ENCODE measurements at places on chromosomes 7 and 10.

- DNase-seq: no peak
Observed at GRCh38 chr10:28036587-28036986, 37.7 kb upstream of the ODAD2 start.

GRCh38 chr7:70325509-70326101 is 727.3 kb downstream of the AUTS2 start:
- peak; percentile 18 for DNase-seq

DNA sequence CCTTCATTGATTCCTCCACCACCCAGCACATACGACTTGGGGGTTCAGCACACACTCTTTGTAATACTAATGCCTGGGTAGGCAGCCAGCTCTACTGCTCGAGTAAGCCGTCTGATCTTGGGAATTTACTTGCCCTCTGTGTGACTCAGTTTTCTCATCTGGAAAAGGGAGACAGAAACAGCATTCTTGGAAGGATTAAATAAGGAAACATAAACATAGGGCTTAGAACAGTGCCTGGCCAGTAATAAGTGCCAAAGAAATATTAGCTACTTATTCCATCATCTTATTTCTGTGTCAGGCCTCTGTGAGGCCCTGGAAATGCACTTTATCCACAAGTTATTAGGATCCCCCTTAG is 130.1 kb downstream of the TNS3 start:
- no peak for DNase-seq

DNA sequence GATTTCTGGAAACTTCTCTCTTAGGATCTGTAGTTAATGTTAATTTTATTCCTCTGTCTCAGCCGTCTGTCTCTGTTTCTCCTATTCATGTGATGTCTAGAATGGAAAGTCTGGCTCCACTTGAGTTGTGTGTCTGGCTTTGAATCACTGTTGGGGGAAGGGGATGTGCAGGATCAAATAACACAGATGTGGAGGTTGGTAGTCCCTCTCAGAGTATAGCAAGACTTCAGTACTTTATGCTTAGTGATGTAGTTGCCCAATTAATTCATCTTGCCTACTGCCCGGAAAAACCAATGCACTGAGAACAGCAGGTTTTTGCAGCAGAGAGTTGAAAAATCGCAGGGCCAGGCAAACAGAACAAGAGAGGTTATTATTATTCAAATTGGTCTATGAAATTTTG is 79.2 kb downstream of the PHTF2 start:
- no peak for DNase-seq

- peak; percentile 14 for DNase-seq
Observed at GRCh38 chr10:1142596-1142995, 86.4 kb downstream of the WDR37 start.

- no peak for DNase-seq
Observed at GRCh38 chr7:75813084-75813483, 522 bp downstream of the CCL24 start.

DNA sequence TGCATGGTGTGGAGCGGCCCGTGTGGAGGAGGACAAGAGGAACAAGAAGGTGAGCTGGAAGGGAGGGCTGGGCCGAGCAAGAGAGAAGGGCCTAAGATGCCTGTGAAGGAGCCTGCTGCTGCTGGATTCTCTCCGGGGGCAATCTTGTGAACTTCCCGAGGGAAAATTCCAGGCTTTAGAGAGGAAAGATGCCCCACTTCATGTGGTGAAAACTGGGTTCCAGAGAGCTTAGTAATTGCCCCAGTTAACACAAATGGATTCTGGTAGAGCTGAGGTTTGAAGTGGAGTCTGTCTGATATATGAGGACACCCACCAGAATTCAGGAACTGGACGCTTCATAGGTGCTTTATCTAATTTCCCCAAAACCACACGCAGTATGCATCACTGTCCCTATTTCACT is 114.1 kb upstream of the ZMIZ1 start:
- no peak for DNase-seq

DNA sequence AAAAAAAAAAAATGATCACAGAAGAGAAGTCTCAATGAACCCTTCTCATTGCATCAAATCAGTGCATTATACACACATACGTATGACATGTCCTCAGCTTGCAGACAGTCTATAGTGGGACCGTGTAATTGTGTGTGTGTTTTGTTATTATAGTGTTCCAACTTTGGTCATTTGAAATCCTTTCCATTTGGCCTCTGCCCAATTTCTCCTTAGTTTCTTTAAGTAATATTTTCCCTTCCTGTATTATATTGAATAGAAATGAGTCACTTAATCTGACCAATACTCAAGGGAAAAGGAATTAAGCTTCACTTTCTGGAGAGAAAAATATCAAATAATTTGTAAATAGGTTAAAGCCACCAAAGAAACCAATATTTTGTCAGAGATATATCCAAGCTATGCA is 415.5 kb upstream of the SORCS1 start:
- DNase-seq: no peak

GRCh38 chr7:32039000-32039756 is 31.0 kb downstream of the PDE1C start:
- DNase-seq: peak; percentile 49

GRCh38 chr10:23433701-23434100 is 5.2 kb upstream of the OTUD1 start:
- no peak for DNase-seq

GRCh38 chr7:22610951-22611757 is 111.2 kb upstream of the STEAP1B start:
- no peak for DNase-seq

GRCh38 chr10:102113261-102113955 is 6.8 kb downstream of the LDB1 start:
- DNase-seq: no peak

DNA sequence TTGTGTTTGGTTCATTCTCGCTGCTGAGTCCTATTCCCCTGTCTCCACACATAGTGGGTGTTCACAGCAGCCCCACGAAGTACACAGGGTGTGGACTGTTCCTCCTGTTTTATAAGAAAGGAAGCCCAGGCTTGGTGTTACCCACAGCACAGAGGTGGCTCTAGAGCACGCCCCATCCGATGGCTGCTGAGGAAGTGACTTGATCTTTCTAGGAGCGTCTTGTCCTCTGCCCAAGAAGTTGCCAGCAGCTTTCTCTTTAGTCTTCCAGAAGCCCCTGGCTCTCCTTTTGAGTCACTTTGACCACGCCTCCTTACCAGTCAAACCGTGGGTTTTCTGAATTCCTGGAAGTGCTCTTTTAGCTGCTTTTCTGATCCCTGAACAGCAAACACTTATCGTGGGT is 94.0 kb downstream of the GRK5 start:
- no peak for DNase-seq

- DNase-seq: no peak
Observed at GRCh38 chr10:73576178-73576889, 14.8 kb downstream of the USP54 start.

DNA sequence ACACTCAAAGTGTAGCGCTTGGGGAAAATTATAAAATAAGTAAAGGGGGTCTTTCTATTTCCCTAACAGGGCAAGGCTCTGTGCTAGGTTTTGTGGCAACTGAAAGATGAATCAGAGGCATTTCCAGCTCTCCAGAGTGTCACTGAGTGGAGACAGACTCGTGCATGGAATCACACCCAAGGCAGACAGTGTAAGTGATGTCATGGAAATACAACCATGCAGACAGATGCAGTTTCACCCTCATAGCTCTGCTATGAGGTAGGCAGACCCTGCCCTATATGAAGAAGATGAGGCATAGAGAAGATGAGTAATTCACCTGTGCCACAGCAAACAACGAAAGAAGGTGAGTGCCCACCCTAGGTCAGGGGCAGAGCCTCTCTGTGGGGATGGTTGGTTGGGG is 57.2 kb upstream of the PITRM1 start:
- DNase-seq: no peak

GRCh38 chr10:47348138-47348651 is at the start of gene RBP3:
TSS of gene RBP3 (plus strand) at chr10:47348363. CDS start at chr10:47348485, 122 bp downstream.
- DNase-seq: no peak

- DNase-seq: peak; percentile 95
Observed at GRCh38 chr7:137169282-137169698, 174.2 kb downstream of the PTN start.

GRCh38 chr7:38280000-38280399 is 6.6 kb upstream of the TARP start:
- no peak for DNase-seq

GRCh38 chr10:71582506-71583475 is 136.8 kb downstream of the C10orf105 start:
- no peak for DNase-seq

DNA sequence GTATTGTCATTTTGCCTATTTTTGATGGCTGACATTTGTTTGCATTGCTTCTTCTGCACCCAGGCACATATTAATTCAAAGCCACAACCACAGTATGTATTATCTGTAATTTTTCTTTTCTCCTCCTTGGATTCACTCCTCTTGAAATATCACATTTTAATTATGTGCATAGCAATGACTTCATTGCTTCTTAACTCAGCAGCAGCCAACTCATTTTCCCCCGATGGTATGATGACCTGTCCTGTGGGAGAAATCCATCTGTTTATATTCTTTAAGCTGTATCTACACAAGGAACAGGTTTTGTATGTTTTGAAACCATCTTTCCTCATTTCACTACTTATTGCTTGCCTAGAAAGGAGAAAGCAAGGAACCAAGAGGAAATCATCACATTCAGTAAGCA is 588.8 kb downstream of the INHBA start:
- DNase-seq: peak; percentile 26

GRCh38 chr7:75842836-75843446 is 29.3 kb upstream of the CCL24 start:
- DNase-seq: peak; percentile 62

DNA sequence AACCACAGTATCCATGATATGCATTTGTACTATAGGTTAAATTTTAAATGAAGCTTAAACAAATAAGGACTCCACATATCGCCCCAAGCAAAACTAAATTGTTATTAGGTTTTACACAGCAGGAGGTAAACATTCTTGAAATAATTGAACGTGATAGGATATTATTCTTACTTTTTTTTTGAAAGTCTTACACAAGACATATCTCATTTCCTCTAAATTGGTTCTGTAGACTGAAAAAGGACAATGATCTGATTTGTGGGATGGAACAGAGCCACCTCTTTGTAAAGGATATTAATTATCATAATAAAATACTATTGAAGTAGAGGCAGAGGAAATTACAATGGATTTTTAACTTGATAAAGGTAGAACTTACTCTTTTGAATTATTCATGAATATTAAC is 155.1 kb upstream of the SEMA3D start:
- no peak for DNase-seq

DNA sequence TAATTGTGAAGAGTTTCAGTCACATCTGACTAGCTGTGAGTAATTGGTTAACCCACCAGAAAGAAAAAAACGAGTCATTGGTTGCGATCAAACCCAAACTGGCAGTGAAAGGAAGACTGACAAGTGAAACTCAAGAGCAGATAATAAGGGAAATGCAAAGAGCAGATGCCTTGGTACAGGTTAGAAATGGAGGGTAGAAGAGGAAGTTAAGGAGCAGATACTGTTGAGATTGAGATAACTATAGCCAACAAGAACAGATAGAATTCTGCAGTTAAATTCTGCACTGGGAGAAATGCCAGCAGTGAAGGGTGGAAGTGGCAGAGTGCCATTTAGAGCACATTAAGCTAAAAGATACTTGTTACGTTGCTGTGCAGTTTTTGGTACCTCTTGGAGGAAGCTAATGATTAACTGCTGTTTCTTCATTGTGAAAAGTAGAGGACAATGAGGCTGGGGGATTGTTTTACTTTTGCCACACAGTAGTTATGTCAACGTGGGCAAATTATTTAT is 65.8 kb downstream of the CDK13 start:
- DNase-seq: peak; percentile 45

GRCh38 chr10:22850541-22850940 is 77.3 kb upstream of the ARMC3 start:
- DNase-seq: no peak

GRCh38 chr10:86798025-86798424 is 41.6 kb downstream of the BMPR1A start:
- no peak for DNase-seq

DNA sequence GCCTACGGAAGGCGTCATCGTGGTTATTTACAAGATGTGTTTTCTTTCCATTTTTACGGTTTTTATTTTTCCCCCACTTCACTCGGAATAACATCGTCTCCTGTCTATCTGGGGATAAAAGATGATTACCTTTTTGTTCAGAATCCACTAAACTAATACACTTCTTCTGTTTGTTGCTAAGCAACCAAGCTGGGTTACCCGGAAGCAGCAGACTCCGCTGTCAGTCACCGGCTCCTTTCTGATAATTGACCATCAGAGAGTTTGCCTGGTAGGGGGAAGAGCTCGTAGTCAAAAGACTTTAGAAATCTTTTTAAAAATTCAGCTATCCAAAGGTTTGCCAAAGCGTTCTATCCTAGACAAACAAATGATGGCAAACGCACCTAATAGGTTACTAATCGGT is 75.0 kb upstream of the SFMBT2 start:
- no peak for DNase-seq

GRCh38 chr10:32744321-32744720 is 213.7 kb downstream of the ITGB1 start:
- DNase-seq: no peak

DNA sequence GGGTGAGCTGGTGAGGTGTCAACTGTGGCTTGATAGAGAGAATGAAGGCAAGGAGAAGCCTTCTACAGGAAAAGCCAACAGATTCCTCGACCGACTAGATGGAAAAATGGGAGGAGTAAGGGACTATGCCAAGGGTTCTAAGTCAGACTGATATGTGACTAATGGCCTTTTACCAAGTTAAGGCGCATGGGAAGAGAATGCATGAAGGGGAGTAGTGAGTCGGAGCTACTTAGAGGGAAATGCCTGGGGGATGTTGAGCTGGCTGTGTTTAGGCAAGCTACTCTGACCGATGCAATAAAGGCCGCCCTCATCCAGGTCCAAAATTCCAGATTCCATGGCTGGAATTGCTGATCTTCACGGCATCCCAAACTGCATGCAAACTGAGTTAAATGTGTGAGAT is 48.2 kb downstream of the APBB1IP start:
- no peak for DNase-seq

- DNase-seq: peak; percentile 9
Observed at GRCh38 chr10:92327445-92328433, 36.8 kb downstream of the MARCHF5 start.

- DNase-seq: no peak
Observed at GRCh38 chr7:18288322-18289037, 207.1 kb upstream of the HDAC9 start.

DNA sequence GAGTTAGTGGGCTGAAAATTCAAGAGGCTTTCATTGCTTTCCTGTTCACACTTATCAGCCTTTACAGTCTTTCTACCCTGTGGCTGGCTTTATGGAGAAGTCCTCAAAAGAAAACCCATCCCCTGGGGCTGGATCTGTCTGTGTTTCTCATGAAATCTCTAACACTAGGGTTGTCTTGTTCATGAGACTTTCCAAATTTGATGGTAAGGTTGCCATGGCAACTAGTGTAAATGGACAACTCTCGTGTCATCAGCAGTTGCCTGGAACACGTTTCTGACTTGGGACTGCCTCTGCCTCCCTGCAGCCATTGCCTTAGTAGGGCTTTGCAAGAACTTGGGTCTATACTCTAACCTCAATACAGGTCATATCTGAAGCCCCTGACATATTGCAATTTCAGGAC is 35.8 kb upstream of the PLPP4 start:
- DNase-seq: peak; percentile 8
